ENCODE measurements at places on chromosomes 3 and 15. TPM values are rescaled to one million over a fixed set of nuclear protein-coding genes. Genes with fewer than 3 reads are reported as not detected.

The MAGEL2 gene
- polyA plus RNA-seq, result 20.1 TPM

The CPLX3 gene
- not detected for polyA plus RNA-seq

The ISLR gene
- 190 TPM for polyA plus RNA-seq

The KATNBL1 gene
- polyA plus RNA-seq, result 64.5 TPM

DNA sequence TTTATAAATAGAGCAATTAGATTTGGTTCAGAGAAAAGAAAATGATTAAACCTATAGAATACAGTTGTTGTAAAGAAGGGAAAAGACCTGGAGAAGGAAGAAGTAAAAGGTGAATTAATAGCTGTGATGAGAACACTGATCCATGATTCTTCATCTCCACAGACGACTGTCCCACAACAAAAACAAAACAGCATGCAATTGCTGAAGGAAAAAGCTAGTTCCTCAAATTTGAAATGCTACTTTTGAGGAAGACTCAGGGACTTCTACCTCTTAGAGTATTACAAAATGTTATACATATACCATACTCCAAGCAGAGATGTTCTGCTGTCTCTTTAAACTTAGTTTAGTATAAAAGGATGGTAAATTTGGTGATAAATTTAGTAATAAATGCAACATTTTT, 21.5 kb downstream of the ALCAM start:
- DNase-seq, result no peak

DNA sequence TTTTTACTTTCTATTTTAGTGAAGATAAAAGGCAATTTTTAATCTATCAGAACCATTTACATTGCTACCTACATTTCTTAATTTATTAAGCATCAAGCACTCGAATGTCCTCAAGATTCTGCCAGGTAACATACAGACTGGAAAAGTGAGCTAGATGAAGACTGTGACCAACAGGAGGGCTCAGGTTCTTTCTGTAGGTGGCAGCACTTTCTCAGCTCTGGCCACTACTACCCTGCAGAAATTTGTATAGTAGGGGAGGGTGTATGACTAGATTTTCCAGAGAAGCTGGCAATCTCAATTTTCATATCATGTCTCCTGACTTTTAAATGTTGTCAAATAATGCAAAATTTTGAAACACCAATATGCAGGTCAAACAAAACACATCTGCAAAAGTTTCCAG, 165.0 kb upstream of the SUCLG2 start:
- DNase-seq, result no peak

GRCh38 chr3:24446032-24446431, 48.6 kb downstream of the THRB start:
- DNase-seq, result no peak

Data from muscle of arm (tissue), 14 donors.